ENCODE measurements at places on chromosomes 4 and X.

GRCh38 chr4:106303548-106304281 is 12.3 kb downstream of the TBCK start:
- DNase-seq = no peak

- no peak for DNase-seq
These were observed 29.9 kb upstream of the GPC4 start for GRCh38 chrX:133444952-133445831.

DNA sequence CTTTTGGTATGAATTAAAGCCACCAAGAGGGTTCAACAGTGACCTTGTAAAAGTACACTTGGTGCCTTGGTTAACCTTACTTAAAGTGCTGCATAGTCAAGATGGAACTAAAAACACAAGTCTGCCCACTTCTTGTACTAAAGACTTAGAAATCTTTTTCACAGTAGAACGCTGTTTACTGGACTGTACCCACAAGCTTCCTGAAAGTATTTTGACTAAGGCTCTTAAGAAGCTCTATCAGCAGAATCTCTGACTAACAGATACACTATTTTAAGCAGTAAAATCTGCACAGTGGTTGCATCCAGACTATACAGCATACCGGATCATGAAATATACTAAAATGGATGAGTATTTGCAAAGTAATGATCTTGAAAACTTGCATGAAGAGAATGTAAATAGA is 7.2 kb downstream of the RAB28 start:
- DNase-seq = no peak

- DNase-seq = peak; percentile 10
These were observed 113.8 kb downstream of the ADRA2C start for GRCh38 chr4:3879681-3880614.

GRCh38 chrX:12471061-12471460 is 320.2 kb upstream of the PRPS2 start:
- DNase-seq = no peak

DNA sequence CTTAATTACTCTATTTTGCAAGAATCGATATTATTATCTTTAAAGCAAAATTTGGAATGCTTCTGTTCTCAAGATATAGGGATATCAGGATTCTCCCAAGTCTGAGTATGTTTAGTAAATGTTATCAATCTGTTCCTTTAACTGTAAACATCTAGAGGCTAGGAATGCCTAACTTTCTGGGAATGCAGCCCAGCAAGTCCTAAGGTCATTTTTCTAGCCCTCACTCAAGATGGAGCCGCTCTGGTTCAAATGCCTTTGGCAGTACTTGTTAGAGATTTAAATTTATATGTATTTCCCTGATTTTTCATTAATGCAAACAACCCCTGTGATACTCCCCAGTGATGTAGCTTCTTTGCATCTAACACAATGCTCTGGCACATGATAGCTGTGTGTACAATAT is 623.8 kb upstream of the LCORL start:
- no peak for DNase-seq

GRCh38 chr4:48635310-48635709 is 144.8 kb downstream of the FRYL start:
- no peak for DNase-seq

- no peak for DNase-seq
These were observed 41.2 kb downstream of the LONRF3 start for GRCh38 chrX:119015407-119016237.

DNA sequence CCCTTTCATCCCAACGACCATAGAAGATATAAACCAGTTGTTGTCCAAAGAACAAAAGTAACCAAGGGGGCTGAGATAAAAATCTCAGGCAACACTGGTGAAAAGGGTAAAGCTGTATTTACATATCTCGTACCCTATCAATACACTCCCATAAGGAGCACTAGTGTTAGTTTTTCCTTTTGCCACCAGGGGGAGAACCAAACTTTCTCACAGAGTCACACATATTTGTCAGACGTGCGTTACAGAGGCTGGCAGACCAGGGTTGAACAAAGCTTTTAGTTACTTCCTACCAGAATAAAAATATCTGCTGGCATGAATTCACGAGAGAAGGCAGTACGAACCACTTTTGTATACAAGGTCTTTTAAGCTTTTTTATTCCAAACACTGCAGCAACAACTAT is 88.3 kb downstream of the AMELX start:
- DNase-seq = no peak
